ENCODE measurements at places on chromosomes 12 and 14.
A peak's percentile ranks its signal among the peaks of the same experiment; 100 is the strongest.

GRCh38 chr12:11668611-11669010, 19.1 kb downstream of the ETV6 start:
- no peak for DNase-seq

GRCh38 chr12:52246720-52247621, 13.9 kb downstream of the KRT7 start:
- no peak for DNase-seq

DNA sequence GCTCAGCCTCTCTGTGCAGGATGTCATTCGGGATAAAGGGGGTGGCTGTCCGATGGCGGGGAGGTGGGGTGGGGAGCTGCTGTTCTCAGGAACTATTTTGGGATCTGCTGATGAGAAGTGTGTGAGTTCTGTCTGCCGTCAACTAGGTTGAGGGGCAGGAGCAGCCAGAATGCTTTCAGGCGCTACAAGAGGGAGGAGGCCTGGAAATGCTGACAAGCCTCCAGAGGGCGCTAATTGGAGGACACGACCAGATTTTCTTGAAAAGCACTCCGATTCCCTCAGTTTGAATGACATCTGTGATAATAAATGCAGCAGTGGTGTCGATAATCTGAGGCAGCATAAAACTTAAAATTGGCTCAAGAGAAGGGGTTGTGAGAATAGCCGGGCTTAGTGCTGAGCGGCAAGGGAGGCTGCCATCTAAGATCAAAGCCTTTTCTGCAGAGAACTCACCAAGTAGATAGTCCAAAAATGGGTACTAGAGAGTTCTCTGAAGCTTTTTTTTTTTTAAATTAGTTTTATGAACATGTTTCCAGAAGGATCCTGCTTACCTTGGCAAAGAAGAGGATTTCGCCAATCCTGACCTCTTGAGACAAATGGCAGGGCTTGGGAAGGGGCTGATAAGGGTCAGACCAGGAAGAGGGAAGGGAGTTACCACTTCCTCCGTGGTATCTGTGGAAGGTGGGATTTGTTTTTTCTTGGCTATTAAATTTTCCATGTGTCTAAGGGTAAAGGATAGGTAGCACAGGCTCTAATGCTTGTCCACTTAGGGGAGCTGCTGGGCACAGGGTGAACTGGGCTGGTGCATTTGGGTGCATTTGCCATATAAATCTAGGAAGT, 94.4 kb downstream of the CRACR2A start:
- peak; percentile 5 for DNase-seq

DNA sequence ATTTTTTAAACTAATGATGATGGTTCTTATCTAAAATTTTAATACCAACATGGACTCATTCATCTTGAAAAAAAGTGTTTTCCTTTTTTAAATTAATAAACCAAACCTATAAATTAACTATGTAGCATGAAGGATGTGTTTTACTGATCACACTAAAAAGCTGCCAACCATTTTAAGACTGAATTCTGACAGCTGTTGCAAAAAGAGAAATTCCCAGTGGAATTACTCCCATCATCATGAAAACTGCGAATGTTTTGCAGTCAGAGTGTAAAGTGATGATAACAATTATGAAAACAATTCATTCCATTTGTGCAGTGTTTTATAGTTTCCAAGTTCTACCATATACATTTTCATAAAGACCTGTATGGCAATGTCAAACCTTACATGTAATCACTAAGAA, 232.8 kb downstream of the SLC2A13 start:
- no peak for DNase-seq

DNA sequence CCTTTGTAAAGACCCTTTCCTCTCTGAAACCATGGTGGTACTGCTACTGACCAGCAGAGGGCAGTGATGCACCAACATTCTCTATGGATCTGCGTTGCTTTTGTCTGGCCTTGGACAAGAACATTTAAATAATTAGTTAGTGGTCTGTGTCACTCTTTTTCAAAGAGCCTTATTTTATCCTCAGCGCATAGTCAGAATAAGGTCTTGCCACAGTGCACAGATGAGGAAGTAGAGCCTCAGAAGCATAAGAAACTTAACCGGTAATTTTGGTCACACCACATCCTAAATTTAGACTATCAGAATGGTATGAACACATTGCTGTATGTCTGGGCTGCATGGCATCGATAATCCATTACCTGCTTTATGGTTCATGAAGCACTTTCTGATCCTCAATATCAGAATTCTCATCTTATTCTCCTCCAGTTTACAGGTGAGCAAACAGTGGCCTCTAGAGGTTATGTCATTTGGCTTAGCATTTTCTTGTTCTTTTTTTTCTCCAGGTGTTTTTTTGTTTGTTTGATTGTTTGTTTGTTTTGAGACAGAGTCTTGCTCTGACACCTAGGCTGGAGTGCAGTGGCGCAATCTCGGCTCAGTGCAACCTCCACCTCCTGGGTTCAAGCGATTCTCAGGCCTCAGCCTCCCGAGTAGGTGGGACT, 23.7 kb upstream of the IFT81 start:
- peak; percentile 15 for DNase-seq

DNA sequence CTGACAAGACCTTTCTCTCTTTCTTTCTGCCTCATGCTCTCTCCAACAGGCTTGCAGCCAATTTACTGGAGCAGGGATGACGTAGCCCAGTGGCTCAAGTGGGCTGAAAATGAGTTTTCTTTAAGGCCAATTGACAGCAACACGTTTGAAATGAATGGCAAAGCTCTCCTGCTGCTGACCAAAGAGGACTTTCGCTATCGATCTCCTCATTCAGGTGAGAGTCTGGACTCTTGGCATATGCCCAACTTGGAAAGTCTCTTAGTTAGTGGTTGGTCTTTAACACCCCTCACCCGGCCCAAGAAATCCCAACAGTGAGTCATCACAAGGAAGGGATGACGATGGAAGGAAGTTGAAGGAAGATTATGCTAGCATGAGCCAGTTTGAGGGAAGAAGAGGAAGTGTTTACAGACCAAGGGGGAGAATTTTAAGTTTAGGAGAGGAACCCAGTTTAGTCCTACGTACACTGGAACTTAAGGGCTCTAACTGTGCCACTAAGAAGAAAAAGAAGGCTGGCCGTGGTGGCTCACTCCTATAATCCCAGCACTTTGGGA, 189.7 kb downstream of the ETV6 start:
- DNase-seq = no peak

DNA sequence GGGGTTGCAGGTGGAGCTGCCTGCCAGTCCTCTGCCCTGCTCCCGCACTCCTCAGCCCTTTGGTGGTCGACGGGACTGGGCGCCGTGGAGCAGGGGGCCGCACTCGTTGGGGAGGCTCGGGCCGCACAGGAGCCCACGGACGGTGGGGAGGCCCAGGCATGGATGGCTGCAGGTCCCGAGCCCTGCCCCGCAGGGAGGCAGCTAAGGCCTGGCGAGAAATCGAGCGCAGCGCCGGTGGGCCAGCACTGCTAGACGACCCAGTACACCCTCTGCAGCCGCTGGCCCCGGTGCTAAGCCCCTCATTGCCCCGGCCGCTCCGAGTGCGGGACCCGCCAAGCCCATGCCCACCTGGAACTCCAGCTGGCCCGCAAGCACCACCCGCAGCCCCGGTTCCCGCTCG, 221.8 kb downstream of the BTG1 start:
- no peak for DNase-seq

- no peak for DNase-seq
Measured at GRCh38 chr12:31274520-31275300, 51.2 kb downstream of the SINHCAF start.

DNA sequence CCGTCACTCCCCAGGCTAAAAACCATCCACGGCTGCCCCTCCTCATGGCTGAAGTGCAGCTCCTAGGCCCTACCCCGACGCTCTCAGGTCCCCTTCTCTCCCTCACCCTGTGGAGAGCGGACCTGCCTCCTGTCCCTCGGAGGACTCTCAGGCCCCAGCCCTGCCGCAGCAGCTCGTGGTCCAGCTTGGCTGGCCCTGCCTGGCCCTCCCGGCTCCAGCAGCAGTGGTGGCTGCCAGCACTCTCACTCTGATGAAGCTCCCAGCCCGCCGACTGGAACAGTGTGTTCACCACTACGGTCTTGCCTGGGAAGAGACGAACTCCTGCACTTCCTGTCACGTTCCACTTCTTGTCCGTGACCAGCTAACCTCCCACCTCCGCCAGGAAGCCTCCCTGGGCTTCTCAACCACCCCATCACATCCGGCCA, 11.1 kb downstream of the BAG5 start:
- DNase-seq = no peak

- no peak for DNase-seq
Measured at GRCh38 chr14:77620222-77620870, 3.9 kb upstream of the SPTLC2 start.

GRCh38 chr12:131136539-131136872, 182.8 kb downstream of the ADGRD1 start:
- no peak for DNase-seq

DNA sequence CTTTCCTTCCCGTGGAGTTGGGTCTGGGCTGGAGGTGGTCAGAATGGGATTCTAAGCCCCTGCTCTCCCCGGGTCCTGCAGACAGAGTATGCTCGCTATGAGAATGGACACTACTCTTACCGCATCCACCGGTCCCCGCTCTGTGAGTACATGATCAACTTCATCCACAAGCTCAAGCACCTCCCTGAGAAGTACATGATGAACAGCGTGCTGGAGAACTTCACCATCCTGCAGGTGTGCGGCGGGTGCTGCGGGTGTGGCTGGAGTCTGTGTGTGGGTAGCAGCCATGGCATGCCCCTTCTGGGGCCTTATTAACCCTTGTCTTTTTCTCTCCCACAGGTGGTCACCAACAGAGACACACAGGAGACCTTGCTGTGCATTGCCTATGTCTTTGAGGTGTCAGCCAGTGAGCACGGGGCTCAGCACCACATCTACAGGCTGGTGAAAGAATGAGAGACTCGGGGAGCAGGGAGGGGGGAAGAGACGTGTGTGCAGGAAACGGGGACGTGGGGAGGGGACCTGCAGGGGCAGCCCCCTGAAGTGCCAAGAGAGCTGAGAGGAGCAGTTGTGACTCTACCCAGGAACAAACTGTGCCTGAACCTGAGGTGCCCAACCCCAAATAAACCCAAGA, 37.0 kb upstream of the TSPAN9 start:
- no peak for DNase-seq

GRCh38 chr12:51450806-51451205, 26.2 kb downstream of the SLC4A8 start:
- no peak for DNase-seq

GRCh38 chr12:9933958-9934357, 1.8 kb upstream of the CLEC2A start:
- DNase-seq = no peak

GRCh38 chr12:81329085-81329484, 251.2 kb downstream of the ACSS3 start:
- no peak for DNase-seq

DNA sequence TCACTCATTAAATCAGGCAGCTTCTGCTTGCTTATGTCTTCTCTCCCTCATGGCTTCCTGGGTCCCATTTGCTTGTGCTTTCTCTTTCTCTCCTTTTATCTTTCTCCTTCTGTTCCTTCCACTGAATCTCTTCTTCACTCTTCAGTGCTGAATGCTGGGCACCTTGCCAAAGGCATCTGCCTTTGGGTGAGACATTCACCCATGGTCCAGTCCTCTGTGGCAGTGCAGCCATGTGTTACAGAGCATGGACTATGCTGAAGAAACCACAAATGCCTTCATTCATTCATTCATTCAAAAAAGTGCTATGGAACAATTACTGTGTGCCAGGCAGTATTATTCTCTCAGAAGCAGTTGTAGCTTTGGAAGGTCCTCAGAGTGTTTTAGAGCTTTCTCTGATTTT, 344.4 kb upstream of the STXBP6 start:
- DNase-seq = no peak

DNA sequence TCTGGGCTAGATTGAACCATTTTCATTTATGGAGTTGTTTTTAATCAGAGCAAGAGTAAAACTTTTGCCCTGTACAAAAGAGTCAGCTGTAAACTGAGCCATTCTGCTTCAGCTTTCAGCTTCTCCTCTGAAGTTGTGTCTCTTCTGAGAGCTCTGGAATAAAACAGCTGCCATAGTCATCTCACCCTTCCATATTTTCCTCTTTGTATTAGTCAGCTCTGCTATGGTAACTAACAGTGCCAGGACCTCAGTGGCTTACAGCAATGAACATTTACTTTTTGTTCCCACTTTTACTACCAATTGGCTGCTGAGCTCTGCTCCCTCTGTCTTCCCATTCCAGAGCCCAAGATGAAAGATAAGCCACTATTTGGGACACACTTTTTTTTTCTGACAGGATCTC, 178.5 kb downstream of the DAD1 start:
- DNase-seq = no peak

DNA sequence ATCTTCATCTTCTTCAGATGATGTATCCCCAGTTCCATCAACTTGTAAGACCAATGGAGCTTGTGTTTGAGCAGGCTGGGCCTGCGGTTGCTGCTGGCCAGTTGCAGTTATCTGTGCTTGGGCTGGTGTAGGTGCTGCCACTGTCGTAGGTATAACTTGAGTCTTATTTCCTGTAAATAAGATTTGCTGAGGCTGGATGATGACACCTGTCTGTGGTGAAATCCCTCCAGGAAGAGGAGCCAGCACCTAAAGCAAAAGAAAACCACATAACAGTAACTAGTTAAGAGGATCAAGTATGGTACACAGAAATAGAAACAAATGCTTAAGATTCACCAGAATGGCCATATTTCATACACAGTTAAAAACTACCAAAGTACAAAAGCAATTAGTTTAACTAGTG, 28.2 kb downstream of the GTF2A1 start:
- no peak for DNase-seq

GRCh38 chr14:88168498-88169165, 154.4 kb downstream of the KCNK10 start:
- peak; percentile 38 for DNase-seq

- no peak for DNase-seq
Measured at GRCh38 chr14:99784508-99784907, 8.7 kb upstream of the EML1 start.

GRCh38 chr12:21697904-21698630, 40.4 kb upstream of the LDHB start:
- DNase-seq = no peak

DNA sequence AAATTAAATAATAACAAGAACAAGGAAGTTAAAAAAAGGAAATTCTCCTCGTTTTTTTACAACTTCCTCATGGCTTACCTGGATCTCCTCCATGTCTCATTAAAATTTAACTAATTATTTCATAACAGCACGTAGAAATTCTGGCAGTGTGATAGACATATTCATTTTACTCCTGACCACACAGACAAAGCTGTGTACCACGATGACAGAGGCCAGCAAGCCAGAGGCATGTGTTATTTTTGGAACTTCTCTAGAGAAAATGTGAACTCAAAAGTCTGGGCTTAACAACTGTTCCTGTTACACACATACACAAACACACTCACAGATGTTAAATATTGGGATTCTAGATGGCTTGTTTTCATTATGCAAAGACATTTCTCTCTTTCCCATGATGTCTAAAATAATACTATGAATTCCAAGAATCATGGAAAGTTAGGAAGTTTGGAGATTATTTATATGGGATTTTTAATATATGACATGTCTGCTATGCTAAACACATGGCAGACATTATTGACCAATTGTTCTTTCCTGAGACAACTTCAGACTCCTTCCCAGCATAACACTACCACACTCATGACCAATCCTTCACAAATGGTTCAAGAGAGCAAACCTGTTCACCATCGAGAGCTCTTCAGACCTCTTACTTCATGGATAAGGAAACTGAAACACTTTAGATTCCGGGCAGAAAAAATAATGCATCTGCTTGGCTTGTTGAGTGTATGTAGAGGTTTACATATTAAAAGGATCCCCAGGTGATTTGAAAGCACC, 158.7 kb downstream of the DACT1 start:
- DNase-seq = no peak

Measured in stimulated activated CD8-positive, alpha-beta memory T cell treated with anti-CD3 and anti-CD28 coated beads, Interleukin-4, amount 100 ng/mL, for 1 hour (primary cell).